ENCODE measurements at places on chromosomes 7 and 10.

GRCh38 chr7:146150153-146150552 is 33.6 kb downstream of the CNTNAP2 start:
- no peak for DNase-seq

GRCh38 chr7:30731581-30731980 is 20.4 kb upstream of the INMT start:
- no peak for DNase-seq

- no peak for DNase-seq
These were observed 231.8 kb downstream of the KCNMA1 start for GRCh38 chr10:77405771-77406241.

DNA sequence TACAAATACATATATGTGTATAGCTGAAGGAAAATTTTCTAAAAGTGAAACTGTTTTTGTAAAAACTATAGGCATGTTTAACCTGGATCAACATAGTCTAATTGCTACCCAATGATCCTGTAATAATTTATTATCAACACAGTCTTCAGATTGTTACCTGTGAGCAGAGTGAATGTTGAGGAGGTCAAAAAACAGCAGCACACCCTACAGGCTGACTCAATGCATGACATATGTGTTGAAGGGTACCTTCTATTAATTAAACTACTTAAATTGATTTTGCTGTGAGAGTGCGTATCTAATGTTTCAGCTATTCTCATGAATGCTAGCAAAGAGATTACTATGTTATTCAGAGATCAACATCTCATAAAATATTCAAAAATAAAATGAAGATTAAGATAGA is 411.4 kb downstream of the TNS3 start:
- no peak for DNase-seq

- no peak for DNase-seq
These were observed 50.6 kb downstream of the ABLIM1 start for GRCh38 chr10:114607358-114607998.

- peak; percentile 78 for DNase-seq
These were observed 40.7 kb upstream of the AP5Z1 start for GRCh38 chr7:4734587-4735345.

DNA sequence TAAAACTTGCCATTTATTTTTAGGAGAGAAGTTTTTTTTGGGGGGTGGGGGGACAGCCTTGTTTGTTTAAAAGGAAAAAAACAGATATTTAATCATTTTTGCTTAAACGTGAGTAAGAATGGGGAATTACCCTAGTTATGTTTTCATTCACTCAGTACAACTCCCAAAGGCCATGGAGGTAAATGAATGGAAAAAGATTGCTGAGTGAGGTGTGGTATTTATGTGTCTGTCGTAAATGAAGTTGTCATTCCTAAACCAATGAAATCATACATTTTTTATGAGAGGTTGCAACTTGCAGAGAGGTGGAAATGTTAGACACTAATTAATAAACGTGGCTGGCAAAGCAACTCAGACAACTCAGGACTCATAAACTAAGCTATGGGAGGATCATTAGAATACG is 218.1 kb downstream of the CELF2 start:
- no peak for DNase-seq

GRCh38 chr7:128763541-128763940 is 12.1 kb downstream of the OPN1SW start:
- DNase-seq: no peak

Data from nucleus accumbens (tissue), 56 donors.